ENCODE measurements at places on chromosomes 4 and X.

GRCh38 chrX:50812995-50813842, 775 bp downstream of the SHROOM4 start:
- peak; percentile 76 for DNase-seq

- DNase-seq = no peak
Observed at GRCh38 chrX:10083809-10084208, 73.0 kb upstream of the CLCN4 start.

DNA sequence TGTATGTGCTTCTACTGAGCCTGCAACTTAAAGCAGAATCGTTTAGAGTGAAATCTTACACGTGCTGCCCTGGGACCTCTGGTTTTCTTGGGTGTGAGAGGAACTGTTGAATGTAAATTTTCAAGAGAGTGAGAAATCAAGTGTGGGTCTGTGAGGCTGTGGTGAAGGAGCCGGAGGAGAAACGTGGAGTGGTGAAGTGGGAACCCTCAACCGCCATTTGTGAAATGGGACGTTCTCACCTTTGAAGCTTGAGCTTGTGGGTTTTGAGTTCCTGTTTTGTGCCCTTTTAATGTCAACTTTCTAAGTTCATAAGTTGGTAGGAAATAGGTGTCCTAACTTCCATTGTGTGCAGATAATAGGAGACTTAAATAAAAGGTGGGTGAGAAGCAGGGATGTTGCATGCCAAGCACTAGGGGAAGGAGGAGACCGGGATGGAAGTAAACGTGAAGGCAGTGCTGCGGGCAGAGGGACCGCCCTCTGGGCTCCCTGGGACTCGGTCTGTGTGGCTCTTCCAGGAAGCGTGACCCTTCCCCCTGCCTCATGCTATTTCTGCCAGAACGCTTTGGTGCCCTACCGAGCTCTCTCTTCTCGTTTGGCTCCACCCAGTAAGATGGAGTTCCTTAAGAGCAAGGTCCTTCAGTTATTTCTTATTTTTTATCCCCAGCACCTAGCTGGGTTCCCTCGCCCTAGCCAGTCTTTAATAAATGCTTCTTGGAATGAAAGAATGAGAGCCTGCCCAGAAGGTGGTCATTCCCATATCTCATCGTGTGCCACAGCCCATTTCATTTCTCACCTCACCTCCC, 56.0 kb downstream of the TMEM131L start:
- DNase-seq = no peak

GRCh38 chrX:14291666-14292500, 237.5 kb upstream of the GLRA2 start:
- no peak for DNase-seq

GRCh38 chrX:154908821-154909220, 22.7 kb downstream of the F8A1 start:
- DNase-seq = no peak

Data from right kidney (tissue), 9 donors.